AG20443 (cell line): ENCODE measurements at places on chromosomes 1 and 21.

GRCh38 chr1:199336745-199337640 is 690.5 kb upstream of the NR5A2 start:
- DNase-seq = no peak

GRCh38 chr1:236835491-236835890 is 40.4 kb downstream of the MTR start:
- no peak for DNase-seq

- DNase-seq = no peak
Measured at GRCh38 chr1:201406831-201407406, 7.8 kb upstream of the LAD1 start.

- DNase-seq = no peak
Measured at GRCh38 chr1:198622001-198622400, 16.8 kb upstream of the PTPRC start.

DNA sequence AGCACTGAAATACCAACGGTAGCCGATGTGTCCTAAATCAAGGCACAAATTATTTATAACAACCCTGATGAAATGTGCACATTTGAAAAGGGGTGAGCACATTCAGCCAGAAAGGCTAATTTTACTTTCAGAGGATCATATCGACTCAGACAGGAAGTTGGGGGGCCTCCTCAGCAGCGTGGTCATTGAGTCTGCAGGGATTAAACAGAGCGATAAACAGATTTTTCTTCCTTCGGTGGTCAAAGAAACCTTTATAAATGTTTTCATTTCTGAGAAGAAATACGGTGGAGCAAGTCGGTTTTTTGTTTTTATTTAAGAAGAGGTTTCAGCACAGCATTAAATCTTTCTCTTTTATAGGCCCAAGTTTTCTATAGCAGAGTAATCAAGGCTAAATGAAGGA is 45.7 kb downstream of the PGM1 start:
- no peak for DNase-seq

- no peak for DNase-seq
Measured at GRCh38 chr21:36104317-36105300, 30.3 kb upstream of the CBR3 start.

DNA sequence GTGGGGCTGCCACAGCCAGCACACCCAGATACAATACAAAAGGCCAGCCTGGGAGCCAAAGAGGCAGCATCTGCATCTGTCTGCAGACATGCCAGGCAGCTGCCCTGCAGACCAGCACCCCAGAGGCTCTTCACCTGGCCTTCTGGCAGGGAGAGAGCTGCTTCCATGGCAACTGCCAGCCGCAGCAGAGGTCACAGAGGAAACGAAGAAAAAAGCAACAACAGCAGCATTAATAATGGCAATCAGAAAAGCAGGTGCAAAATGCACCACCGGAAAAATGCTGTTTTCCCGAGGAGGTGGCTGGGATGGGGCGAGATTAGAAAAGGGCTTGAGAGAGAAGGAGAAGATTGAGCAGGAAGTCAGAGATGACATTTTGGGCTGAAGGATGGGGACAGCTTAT is 309.5 kb downstream of the PCP4 start:
- DNase-seq = no peak

DNA sequence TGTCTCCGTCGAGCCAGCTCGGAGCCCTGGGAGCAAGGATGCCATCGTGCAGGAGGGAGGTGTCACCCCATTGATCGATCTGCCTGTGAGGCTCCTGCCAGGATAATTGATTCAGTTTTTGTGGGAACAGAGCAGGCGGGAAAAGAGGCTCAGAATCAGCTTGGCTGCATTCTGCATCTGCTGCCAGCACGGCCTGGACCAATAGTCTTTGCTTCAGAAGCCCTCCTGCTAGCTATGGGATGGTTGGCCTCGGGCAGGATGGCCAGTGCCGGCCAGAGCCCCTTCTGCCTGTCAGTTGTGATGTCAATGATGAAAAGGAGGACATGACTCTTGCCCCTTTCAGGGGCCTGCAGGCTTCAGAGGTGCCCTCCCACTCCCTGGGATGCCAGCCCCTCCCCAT is 39.6 kb downstream of the PTPRF start:
- no peak for DNase-seq

DNA sequence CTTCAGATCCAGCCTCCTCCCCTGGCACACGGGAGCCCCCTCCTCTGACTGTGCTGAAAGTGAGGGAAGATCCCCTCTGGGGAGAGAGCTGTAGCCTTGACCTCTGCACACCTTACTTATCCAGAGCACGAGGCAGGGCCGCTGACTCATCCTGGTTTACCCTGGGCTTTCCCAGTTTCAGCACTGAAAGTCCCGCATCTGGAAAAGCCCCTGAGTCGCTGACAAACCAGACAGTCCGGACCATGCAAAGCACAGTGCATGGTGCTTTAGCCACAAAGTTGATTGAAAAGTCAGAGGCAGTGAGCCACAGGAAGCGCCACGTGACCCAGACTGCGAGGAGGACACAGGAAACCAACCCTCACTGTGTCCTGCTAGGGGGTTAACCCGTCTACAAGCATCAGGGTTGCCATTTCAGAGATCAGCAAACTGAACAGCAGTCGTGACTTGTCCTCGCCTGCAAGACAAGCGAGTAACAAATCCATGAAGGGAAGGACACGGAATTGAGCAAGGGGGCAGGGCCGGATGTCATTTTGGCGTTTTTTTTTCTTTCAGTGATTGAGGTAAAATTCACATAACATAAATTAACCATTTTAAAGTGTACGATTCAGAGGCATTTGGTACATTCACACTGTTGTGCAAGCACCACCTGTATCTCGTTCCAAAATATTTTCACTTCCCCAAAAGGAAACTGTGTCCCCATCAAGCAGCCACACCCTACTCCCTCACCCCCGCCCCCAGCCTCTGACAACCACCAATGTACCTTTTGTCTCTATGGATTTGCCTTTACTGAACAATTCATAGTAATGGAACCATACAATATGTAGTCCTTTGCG is 19.9 kb upstream of the IFNGR2 start:
- DNase-seq = peak; percentile 55

DNA sequence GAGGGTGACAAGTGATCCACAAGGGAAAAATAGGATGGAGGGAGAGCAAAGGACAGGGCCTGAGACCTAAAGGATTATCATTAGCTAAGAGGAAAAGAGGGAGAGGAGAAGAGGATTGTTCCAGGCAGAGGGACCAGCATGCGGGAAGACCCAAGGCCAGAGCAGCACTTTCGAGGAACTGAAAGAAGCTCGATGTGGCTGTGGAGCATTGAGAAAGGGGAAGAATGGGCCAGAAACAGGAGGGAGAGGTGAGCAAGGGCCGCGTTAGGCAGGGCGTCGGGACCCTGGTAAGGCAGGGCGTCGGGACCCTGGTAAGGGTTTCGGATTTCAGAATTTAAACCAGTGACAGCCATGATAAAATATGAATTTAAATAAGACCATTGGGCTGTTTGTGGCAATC is 22.8 kb upstream of the CSF1 start:
- no peak for DNase-seq

GRCh38 chr1:202234331-202235002 is 40.9 kb downstream of the LGR6 start:
- DNase-seq = peak; percentile 51

- DNase-seq = no peak
Measured at GRCh38 chr21:27017246-27017645, 50.4 kb upstream of the ADAMTS5 start.

DNA sequence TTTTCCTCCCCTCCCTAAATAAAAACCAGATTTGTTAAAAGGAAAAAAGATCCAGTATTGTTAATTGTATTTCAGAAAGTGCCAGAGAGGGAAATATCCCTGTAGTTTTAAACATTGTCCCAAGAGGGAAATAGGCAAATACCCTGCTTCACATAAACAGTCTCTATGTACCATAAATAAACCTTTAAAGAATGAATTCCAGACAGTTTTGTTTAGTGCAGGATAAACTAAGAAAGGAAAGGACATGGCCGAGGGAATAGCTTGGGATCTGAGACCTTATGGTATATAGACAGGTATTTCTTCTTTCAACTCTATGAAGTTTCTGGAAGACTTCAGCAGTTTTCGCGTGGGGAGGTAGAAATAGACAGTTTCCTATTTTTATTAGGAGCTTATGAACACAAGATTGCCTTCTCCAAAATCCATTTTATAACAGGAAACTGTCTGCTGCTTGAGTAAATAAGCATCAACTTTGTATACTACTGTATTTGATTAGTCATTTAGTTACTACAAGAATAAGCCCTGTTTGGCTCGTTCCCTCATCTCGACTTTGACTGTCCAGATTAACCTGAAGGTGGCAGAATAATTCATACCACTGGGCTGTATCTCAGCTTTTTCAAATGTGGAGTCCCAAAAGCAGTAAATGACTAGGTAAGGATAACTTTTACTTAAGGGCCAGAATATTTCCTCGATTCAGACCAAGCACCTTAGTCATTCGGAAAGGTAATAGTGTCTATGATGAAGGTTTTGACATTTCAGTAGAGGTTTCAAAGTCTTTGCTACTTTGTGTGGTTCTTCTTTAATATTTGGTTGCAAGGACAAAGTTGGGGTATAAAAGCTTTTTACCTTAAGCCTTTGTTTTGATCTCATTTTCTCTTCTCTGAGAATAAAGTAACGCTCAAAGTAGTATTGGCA is 177.5 kb downstream of the VPS13D start:
- peak; percentile 60 for DNase-seq

GRCh38 chr1:8814865-8815264 is 2.6 kb downstream of the RERE start:
- no peak for DNase-seq

DNA sequence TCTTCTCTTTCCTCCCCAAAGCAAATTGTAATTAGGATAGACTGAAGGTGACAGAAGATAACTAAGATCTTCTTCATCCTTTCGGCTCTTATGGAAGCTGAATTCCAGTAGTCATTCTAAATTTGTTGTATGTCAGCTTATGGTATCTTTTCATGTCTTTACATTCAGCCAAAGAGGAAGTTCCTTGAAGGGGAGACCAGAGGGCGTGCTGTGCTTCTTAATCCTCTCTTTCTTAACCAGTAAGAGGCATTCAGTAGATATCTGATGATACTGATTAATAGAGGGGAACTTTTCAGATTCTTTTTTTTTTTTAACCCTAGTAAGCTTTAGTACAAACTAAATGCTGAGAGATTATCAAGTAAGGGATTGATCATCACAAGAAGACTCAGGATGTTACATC is 102.3 kb downstream of the OSBPL9 start:
- DNase-seq = no peak

DNA sequence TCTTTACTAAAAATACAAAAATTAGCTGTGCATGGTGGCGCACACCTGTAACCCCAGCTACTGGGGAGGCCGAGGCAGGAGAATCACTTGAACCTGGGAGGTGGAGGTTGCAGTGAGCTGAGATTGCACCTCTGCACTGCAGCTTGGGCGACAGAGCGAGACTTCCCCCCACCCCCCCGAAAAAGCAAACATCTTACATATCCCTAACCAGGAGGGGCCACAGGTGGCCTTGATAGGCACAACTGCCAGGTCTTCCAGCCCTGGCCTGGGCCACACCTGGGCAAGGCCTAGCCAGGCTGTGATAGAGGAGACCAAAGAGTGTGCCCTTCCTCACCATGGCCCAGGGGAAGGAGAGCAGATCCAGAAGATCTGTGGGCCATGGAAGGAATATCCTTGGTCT is 28.6 kb upstream of the POU3F1 start:
- DNase-seq = no peak

DNA sequence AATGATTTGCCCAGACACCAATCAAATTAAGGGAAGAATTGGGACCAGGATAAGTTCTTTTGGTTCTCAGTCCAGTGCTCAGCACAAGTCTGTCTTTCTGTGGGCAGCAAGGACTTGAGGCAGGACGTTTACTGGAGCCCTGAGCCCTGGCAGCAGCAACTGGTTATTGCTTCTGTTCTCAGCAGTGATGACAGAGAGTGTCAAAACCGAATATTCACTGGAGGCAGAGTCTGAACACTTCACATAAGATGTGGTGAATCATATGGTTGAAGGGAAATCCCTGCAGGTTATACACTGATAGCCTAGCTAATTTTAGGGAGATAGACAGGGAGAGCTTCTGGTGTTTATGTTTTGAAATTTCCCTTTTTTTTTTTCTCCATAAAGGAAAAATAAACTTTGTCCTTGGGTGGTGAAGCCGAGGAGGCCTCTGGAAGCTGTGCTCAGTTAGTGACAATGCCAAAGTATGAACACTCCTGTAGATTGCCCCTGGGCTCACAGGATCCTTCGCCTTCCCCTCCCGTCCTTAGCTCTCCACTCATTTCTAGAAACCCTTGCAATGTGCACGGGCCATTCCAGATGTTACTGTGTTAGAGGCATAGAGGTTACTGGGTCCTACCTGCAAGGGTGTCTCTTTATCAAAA is 26.3 kb upstream of the TSPAN2 start:
- DNase-seq = no peak

DNA sequence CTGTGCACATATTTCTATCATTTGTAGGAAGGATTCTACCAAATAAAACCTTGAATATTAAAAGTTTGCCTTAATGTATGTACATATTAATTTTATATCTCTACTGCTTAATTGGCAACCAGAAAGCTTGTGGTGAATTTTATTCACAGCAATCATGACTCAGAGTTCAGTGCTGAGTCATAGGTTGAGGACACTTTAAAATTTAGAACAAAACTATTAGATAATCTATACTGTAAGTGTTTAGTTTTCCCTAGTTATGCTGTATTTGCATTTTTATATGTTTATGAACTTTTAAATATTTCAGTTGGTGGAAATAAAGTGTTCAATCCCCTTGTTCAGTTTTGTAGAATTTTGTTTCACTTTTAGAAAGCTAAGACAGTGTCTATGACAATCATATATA is 841.5 kb downstream of the KCNT2 start:
- DNase-seq = peak; percentile 22

- DNase-seq = peak; percentile 20
Measured at GRCh38 chr1:231387770-231388669, 34.1 kb downstream of the EGLN1 start.

DNA sequence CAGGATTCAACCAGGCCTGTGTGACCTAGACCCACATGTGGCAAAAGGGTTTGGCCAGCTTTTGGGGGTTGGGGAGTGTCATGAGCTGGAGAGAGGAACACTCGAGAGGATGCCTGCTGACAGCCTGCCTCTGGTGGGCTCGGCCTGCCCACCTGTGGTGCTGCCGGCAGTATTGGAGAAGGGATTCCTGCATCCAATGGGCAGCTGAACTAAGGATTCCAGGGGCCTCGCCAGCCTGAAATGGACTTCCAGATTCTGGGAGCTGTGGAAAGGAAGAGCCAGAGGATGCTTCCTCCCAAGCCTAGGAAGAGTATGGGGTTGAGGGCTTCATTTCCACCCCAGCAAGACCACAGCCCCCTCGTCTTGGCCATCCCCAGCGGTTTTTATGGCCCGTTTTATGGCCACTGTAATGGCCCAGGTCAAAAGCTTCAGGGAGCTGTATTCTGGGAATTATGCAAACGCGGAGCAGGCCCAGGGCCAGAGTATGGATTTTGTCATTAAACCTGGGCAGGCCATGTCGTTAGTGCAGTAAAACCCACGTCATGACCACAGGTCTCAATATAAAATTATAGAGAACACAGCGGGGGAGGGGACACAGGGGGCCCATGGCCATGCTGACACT is 63.6 kb downstream of the TMEM53 start:
- DNase-seq = no peak
